CD4-positive, alpha-beta T cell treated with Interleukin-6 for 4 hours (primary cell): ENCODE measurements at places on chromosomes 6 and 20.

- no peak for DNase-seq
Measured at GRCh38 chr6:140912686-140913085, 1220.0 kb upstream of the GJE1 start.

- DNase-seq = no peak
Measured at GRCh38 chr6:10531942-10532341, 10.8 kb downstream of the GCNT2 start.

GRCh38 chr6:155158030-155158843 lies 105.6 kb upstream of the CLDN20 start:
- DNase-seq = no peak

DNA sequence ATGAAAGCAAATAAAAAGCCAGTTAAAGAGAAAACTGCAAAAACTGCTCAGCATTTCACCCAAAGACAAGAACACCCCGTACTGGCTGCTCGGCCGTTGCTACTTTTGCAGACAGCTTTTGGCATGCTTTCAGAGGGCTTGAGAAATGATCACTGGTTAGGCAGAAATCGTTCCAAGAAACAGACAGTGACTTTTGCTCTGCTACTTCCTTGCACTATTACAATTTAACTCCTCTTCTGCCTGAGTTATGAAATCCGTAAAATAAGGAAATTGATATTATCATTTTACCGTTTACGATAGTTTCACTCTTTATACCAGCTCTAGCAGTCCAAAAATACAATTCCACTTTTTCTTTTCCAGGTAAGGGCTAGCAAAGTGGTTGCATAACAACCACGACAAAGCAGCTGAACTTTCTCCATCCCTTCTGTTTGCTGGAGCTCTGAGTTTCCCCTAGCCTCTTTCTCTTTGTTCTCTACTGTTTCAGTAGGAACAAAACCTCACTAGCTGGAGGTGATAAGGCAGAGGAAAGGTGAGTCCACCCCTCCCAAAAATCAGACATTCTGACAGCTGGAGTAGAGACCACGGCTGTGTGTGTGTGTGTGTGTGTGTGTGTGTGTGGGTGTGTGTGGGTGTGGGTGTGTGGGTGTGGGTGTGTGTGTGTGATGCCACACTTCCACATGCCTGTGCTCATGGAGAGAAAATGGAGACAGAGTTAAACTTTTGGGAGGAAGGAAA lies 191.8 kb upstream of the RREB1 start:
- DNase-seq = no peak

GRCh38 chr20:48405909-48406308 lies 421.9 kb downstream of the PREX1 start:
- DNase-seq = no peak

DNA sequence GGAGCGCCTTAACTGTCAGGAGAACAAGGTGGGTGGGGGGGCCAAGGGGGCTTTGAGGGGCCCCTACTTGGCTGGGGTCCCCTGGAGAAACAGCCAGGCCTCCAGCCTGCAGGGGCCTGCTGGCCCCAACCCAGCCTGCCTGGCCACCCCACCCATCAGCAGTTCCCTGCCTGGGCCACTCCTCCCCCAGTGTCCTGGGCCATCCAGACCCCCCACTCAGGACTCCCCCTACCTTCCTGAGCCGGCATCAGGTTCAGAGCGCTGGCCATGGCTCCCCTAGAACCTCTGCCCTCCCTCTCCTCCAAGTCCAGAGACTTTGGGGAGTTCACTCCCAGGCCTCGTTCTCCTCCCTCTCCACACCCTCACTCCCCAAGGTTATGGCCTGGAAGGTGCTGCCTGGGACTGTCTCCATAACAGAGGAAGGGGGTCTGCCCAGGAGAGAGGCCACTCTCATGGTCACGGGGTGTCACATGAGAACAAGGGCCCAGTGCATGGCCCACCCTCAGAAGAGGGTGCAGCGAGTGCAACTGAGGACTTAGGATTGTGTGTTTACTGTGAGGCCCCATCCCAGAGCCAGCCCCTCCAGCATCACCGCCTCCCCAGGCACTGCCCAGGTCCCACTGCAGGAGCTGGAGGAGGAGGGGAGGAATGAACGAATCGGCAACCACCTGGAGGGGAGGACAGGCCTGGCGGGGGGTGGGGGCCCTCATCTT lies 6.0 kb downstream of the SLC17A9 start:
- no peak for DNase-seq

- peak; percentile 71 for DNase-seq
Measured at GRCh38 chr6:33419580-33420490, at the start of gene SYNGAP1. Gene SYNGAP1 (plus strand): TSS chr6:33420065. CDS start chr6:33420265, 200 bp downstream.

DNA sequence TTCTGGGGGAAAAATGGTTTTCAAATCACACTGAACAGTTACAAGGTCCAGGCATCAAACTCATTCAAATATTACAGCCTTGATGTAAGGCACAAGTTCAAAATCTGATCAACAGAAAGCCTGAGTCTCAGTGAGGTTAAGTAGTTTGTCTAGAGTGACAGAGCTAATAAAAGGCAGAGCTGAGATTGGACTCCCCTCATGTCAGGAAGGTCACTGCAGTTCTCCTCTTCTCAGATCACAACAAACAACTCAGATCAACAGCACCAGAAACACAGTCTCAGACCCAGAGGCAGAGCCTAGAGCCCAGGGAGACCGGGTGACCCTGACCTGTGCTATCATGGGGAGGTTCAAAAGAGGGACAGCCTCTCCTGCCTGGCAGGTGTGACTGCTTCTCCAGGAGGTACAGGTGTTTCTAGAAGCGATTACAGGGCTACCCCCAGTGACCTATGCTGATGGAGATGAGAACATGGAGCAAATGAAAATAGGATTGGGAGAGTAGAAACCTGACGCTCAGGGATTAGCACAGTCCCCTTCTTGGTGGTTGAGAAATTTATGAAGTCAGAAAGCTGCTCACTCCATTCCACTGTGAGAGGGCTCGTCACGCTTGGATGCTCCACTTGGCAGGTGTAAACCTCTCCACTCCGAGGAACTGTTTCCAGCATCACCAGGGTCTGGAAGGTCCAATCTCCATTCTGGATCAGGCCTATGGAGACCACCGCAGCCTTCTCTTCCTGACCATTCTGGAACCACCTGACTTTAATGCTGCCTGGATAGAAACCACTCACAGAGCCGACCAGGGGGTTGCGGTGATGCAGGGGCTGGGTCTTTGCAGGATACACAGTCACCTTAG lies 24.3 kb upstream of the HLA-DRB5 start:
- DNase-seq = no peak

GRCh38 chr20:24465730-24466129 lies 3.7 kb upstream of the SYNDIG1 start:
- no peak for DNase-seq
